Left ventricle myocardium superior (tissue), 1 donor: ENCODE measurements at places on chromosomes 2 and 18.
A peak's percentile ranks its signal among the peaks of the same experiment; 100 is the strongest.

DNA sequence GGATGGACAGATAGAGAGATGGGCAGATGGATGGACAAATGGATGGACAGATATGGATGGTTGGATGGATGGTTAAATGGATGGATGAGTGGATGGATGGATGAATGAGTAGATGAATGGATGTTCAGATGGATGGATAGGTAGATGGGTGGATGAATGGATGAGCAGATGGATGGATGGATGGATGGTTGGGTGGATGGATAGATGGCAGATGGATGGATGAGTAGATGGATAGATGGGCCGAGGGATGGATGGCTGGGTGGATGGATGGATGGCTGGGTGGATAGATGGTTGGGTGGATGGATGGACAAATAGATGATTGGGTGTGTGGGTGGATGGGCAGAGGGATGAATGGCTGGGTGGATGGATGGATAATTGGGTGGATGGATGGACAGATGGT, 98.9 kb upstream of the OTOS start:
- no peak for DNase-seq

GRCh38 chr2:172211512-172211911, 108.8 kb upstream of the DLX2 start:
- no peak for DNase-seq

DNA sequence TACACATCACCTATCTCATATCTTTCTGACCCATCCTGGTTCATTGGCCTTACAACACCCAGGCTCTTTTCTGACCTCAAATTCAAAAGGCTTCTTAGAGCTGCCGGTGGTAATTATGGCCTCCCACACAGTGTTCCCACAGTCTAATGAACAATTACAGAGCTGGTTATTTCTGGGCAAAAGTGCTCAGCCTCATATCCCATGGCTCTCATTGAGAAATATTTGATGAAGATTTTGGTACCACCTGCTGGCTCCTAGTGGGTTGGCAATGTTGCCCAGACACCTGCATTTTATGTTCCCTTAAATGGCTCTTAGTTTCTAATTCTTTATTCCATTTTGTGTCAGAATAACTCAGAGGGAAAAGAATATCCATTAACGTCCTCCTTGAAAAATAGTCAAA, 20.1 kb upstream of the SCYGR2 start:
- DNase-seq, result no peak

GRCh38 chr2:36741188-36741837, 44.8 kb downstream of the VIT start:
- DNase-seq, result no peak

- peak; percentile 24 for DNase-seq
Observed at GRCh38 chr2:239193401-239193811, 207.4 kb downstream of the HDAC4 start.

DNA sequence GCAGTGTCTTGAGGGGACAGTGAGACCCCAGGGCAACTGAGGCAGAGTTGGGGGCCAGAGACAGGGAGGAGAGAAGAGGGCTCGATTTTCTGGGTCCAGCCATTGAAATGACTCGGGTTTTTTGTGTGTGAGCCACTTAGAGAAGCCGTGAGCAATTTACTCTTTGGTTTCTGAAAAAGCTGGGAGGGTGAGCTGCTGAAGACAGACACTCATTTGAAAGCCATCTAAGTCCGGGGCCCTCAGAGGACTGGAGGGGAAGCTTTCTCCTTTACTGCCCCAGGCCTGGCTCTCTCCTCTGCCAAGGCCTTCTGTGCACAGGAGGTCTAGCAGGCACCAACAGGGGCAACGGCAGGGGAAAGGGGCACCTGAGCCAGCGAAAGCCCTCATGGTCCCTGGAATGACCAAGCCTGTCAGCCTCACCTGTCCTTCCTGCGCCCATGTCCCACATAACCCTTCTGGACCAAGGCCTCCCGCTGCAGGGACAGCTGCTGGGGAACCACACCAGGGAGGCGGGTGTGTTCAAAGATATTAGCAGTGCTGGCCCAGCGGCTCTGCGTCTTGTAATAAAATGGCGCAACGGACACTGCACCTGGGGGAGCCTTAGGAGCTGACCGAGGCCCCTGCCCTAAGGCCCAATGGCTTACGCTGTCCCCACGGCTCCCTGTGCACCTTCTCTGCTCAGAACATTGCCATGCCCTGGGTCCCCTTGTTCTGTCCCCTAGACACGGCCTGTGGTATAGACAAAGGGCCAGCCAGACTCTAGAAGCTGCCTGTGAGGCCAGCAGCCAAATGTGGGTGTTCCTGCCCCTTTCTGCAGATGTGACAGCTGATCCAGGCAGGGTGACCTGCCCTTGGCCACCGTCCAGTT, 45.8 kb downstream of the HS6ST1 start:
- no peak for DNase-seq

GRCh38 chr2:64506686-64507085, 17.4 kb upstream of the AFTPH start:
- DNase-seq, result no peak
